ENCODE measurements at places on chromosomes 12 and 14.

GRCh38 chr14:99791476-99792209 lies 1.6 kb upstream of the EML1 start:
- no peak for DNase-seq

- no peak for DNase-seq
Measured at GRCh38 chr14:92970271-92970670, 47.3 kb downstream of the CHGA start.

- DNase-seq: no peak
Measured at GRCh38 chr14:100429537-100429936, 106.4 kb downstream of the SLC25A47 start.

DNA sequence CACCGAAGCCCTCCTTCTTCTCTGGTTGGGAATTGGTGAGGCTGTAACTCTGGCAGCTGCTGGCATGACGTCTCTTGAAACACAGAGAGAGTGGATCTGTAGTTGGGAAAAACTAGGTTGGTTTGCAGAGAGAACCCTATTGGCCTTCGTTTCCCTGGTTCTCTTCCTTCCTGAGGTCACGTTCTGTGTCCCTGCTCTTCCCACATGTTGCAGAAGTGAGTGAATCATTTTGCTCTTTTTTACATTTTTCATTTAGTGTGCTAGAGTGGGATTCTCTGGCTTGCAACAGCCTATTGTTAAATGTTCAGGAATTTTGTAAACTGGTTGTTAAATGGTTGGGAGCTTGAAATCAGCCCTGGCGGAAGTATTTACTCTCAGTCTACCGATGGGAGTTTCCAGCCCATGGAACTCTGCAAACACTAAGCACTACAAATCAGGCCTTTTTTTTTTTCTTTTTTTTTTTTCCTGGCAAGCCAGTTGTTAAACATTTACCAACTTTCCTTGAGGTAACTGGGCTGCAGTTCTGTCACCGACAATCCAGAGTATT lies 26.8 kb upstream of the CKAP4 start:
- DNase-seq: peak; percentile 20

GRCh38 chr12:52630008-52630500 lies 11.7 kb upstream of the KRT73 start:
- DNase-seq: no peak

- no peak for DNase-seq
Measured at GRCh38 chr14:64123241-64123822, 170.8 kb downstream of the ESR2 start.

DNA sequence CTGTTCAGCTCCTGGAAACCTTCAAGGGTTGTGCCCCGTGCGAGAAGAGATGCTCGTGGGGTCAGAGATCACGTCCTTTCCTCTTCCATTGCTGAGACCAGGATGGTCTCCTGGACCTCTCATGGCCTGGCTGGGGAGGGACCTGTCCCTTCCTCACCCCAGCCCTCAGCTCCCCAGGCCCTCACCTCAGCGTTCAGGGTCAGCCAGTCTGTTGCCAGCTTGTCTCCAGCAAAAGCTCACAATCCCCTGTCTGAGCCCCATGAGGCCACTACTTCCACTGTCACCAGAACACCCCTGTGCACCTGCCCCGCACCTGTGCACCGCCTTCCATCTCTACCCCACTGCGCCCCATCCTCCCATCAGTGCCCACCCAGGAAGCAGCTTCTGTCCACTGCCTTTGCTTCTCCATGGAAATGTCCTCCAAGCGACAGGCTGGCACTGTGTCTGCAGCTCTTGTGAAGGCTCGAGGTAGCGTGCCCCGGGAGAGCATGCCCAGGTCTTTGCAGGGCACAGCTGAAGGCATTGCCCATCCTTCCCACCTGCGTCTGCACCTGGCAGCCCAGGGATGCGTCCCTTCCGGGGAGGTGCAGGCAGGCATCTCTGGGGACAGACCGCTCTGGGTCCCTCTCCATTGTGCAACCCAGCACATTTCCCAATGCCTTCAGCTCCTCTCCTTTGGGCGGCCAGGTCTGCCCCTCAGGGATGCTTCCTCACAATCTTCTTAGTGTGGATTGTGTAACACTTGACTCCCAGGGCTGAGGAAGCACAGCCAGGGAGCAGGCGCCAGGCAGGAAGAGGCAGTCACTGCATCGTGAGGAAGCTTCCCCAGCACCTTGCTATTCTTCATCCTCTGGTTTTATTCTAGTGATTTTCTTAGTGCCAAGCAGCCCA lies 179.6 kb downstream of the ADGRD1 start:
- peak; percentile 16 for DNase-seq

- peak; percentile 93 for DNase-seq
Measured at GRCh38 chr14:59482541-59483331, 1.5 kb downstream of the L3HYPDH start.

GRCh38 chr14:76292561-76292960 lies 83.4 kb upstream of the ESRRB start:
- no peak for DNase-seq

GRCh38 chr12:105220150-105220928 lies 15.6 kb downstream of the APPL2 start:
- DNase-seq: no peak

DNA sequence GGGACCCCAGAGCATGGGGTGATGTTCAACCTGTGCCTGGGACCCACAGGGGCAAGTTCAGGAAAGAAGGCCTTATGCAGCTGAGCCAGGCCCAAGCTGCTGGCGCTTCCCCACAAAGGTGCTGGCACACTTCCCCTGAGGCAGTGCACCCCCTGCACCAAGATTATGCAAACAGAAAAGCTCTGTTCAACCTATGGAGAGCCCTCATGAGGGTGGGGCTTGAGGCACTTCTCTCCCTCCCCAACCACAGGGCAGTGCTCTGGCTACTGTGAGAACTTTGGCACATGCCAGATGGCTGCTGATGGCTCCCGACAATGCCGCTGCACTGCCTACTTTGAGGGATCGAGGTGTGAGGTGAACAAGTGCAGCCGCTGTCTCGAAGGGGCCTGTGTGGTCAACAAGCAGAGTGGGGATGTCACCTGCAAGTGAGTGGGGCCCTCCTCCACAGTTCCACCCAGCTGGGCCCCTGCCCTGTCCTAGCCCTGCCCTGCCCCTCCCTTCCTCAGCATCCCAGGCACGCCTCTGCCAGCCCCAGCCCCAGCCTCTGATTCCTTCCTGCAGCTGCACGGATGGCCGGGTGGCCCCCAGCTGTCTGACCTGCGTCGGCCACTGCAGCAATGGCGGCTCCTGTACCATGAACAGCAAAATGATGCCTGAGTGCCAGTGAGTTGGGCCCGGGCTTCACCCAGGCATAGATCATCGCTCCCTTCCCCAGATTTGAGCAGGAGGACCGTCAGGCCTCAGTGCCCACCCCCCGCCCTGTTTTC lies 5.5 kb upstream of the NXPH4 start:
- DNase-seq: no peak

GRCh38 chr12:41418586-41418985 lies 230.5 kb downstream of the PDZRN4 start:
- no peak for DNase-seq

- no peak for DNase-seq
Measured at GRCh38 chr14:43789458-43789857, 717.6 kb downstream of the FSCB start.

- peak; percentile 78 for DNase-seq
Measured at GRCh38 chr12:115752913-115753726, 524.4 kb downstream of the MED13L start.

All from AG10803 (cell line).